ENCODE measurements at places on chromosomes 2 and 18. TPM values are rescaled to one million over a fixed set of nuclear protein-coding genes. Genes with fewer than 3 reads are reported as not detected.

DNA sequence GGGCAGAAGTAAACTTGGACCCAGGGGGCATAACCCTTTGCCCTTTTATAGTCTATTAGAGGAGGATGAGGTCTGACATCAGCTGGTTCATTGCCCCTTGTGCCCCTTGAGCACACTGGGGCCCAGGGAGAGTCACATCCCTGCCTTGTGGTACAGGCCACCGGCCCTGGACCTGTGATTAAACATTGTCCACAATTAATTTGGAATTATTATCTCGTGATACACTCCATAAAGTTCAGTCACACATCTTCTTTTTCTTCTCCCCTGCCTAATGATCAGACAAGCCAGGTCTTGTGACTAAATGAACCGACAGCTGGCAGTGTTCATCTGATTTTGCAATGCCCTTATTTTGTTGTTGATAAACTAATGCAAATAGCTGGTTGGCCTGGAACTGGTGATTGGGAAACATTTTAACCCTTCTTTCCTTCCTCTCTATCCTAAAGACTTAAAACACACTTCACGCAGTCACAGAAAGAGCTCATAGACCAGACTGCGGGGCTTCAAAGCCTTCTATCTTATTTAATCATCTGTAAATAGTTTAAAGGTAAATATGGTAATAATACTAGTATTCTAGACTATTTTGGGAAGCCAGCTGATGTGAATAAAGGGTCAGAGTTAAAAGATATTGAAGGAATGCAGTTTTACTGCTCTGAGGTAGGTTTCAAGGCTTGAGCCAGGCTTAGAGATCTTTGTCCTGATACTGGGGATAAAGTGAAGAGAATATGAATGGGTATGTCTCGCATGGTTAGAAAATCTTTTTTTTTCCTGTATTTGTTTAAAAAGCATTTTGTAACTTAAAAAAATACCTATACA, 13.4 kb downstream of the IL1R1 start:
- DNase-seq = peak; percentile 96

ACTR2 gene
- 246 TPM for total RNA-seq

GRCh38 chr18:45321520-45321919, 293.8 kb upstream of the SLC14A2 start:
- DNase-seq = no peak

DNA sequence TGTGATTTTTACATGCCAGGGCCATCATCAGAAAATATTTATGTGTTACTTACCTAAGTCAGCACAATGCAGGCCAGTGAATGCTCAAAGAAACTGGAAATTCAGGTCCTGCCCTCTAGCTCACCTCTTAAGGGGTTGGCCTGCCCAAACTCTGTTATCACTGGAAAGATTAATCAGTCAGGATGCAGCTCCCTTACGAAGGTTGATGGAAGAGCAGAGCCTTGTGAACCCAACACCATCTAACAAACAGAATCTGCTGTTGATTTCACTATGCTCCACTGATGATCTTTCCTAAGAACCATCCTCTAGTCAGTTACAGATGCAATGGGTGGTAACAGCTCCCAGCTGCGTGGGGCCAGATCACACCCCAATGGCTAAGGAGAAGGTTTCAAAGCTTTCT, 38.2 kb downstream of the SOX11 start:
- DNase-seq = no peak

DNA sequence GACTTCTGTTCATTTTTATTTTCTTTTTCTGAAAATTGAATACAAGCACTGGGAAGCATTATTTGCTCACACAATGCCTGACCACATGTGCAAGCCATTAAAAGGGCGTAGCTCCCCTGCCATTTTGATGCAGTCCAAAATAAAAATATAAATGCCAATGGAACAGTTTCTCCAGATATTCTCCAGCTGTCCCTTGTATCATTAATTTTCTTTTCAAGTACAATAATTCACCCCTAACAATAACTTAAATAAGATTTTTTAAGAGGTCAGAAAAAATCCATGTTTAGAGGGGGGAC, 168.0 kb downstream of the TMEFF2 start:
- no peak for DNase-seq

SF3B6 gene
- 123 TPM for total RNA-seq

DNA sequence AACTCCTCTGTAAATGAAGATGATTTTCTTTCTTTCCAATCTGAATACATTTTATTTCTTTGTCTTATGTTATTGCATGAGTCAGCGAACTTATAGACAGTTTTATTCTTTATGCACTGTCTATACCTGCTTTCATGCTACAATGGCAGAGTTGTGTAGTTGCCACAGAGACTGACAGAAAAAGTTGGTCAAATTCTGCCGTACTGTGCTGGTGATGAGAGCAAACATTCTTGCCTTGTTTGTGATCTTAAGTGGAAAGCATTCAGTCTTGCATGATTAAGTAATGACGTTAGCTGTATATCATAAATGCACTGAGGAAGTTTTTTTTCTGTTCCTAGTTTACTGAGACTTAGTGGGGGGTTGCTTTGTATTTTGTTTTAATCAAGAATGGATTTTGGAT, 32.9 kb downstream of the ZC3H15 start:
- DNase-seq = no peak

MC2R gene
- total RNA-seq = not detected

GRCh38 chr2:240513549-240514287, 44.1 kb downstream of the ANKMY1 start:
- DNase-seq = peak; percentile 71

SNORC gene
- total RNA-seq = 20.0 TPM

- DNase-seq = no peak
Measured at GRCh38 chr2:178246696-178247095, 52.4 kb downstream of the OSBPL6 start.

PXDN gene
- total RNA-seq = 92.2 TPM

SCN7A gene
- not detected for total RNA-seq

- no peak for DNase-seq
Measured at GRCh38 chr18:72940986-72941385, 73.2 kb upstream of the NETO1 start.

DNA sequence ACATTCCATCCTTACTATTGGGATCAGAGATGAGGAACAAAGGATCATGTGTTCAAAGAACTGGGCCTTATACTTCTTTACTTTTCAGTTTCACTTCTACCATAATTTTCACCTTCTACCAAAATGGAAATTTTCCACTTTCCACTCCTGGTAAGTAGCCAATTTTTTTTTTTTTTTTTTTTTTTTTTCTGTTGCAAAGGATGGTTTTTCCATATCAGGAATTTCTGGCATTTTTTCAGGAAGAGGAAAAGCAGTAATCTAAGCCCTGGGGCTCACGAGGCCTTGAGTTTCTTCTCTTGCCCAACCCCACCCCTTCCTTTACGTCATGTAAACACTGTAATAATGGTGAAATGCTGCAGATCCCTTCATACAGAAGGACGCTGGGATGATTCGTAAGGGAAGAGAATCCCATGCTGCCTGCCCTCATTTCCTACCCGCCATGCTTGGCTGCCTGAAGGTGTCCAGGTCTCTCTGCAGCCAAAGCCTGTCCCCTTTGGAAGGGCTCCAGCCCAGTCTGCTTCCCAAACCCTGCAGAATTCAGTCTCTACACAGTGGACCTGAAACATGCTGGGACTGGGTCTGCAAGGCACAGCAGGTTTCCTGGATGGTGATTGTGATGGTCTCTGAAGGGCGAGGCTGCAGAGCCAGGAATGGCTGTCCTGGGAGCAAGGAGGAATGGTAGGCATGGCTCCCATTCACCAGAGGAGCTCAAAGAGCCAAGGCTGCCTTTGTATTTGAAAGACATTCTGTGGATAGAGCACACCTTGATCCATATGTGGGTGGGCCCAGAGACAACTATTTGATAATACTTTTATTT, 57.0 kb downstream of the EFR3B start:
- DNase-seq = no peak

- DNase-seq = no peak
Measured at GRCh38 chr2:145599756-145600155, 1079.8 kb upstream of the ZEB2 start.

GRCh38 chr18:13137670-13138419, 80.7 kb upstream of the LDLRAD4 start:
- peak; percentile 70 for DNase-seq

GRCh38 chr2:37885329-37885993, 39.6 kb upstream of the RMDN2 start:
- no peak for DNase-seq

DNA sequence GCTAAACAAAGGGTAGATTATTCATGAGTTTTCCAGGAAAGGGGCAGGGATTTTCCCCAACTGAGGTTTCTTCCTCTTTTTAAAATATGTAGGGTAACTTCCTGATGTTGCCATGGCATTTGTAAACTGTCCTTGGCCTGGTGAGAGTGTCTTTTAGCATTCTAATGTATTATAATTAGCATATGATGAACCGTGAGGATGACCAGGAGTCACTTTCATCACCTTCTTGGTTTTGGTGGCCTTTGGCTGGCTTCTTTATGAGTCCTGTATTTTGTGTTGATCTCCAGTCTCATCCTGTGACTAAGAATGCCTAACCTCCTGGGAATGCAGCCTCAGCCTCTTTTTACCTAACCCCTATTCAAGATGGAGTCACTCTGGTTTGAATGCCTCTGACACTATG, 391.0 kb upstream of the LINC00305 start:
- no peak for DNase-seq

CPLX4 gene
- not detected for total RNA-seq

TEKT4 gene
- total RNA-seq = 0.15 TPM

ASB18 gene
- total RNA-seq = not detected

DNA sequence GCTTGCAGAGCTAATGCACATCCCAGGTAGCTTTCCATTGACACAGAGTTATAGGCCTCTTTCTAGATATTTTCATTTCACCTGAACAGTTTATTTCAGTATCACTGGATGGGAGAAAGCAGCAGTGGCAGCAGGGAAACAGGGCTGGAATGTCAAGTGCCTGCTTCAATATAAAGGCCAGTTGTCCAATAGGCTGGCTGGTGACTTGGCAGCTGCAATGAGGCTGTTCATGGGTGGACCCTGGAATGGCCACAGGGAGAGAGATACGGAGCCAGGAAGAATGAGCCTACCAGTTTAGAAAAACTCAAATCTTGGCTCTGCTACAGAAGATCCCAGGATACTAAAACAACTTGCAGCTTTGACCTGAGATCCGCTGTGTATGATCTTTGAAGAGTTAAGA, 185.0 kb downstream of the BCL11A start:
- DNase-seq = no peak

ZSWIM2 gene
- total RNA-seq = not detected

DNA sequence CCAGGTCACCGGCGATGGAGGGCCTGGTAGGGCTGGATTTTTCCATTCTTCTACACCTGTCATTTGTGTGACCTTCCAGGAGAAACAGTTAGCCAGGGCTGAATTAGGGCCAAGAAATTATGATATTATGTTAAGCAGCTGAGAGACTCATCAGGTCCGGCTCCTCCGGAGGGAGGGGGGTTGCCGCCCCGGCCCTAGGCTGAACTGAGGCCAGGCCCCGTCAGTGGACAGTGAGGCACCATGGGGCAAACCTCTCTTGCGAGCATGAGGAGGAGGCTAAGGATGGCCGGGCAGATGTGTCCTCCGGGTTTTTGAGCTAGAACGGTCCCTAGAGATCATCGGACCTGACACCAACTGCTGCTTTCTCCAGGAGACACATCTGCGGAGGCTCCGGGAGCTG, 150.1 kb downstream of the SOX11 start:
- DNase-seq = no peak

INPP5D gene
- 0.74 TPM for total RNA-seq

DNA sequence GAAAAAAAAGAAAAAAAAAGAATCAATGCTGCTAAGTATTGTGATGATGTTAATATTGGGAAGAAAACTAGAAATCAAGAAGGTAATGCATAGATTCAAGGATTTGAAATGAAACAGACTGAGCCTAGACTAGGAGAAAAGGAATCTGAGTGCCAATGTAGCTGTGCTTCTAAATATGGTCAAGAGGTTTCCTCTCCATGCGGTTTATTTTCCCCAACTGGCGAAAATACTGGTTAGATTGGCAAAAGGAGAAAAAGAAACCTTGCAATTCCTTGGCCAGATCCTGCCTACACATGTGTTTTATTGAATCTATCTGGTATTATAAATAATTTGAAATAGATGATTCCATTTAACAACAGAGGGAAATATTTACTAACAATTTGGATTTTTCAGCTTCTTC, 5.7 kb downstream of the SCN3A start:
- no peak for DNase-seq

DNA sequence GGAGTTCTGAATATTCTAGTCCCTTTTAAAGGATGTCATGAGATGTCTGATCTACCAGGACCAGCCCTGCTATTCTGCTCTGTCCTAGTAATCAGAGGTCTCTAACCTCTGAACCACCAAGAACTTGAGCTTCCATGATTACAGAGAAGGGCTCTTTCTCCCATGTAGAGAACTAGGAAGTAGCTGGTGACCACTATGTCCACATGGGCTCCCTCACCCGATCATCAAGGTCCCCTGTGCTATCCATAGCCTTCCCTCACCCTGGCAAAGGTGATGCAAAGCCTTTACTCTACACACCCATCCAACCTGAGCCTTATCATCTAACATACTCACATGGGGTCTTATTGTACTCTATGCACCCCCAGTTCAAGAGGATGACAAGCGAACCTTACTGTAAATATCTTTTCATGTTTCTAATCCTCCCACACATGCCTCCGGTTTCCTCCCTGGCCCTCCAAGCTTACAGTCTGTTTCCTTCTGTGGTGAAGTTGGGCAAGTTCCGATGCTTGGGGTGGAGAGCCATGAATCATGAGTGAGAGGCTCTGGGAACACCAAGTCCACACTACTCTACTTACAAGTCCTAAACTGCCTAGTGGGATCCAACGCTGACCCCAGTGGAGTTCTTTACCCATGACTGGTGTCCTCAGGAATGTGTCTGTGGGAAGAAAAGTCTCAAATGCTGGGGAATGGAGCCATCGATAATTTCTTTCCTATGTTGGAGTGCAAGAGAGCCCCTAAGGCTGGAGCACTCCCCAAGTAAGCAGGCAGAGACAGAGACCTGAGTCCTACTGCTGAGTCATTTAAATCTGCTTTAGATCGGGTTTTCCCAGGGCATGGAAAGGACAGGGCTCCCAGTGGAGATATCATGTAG, 73.3 kb upstream of the KLF7 start:
- DNase-seq = peak; percentile 33

- DNase-seq = no peak
Measured at GRCh38 chr2:184367211-184367610, 231.1 kb upstream of the ZNF804A start.

GRCh38 chr2:217943446-217944321, 59.1 kb downstream of the TNS1 start:
- DNase-seq = peak; percentile 37

GRCh38 chr2:84383271-84383670, 75.8 kb downstream of the SUCLG1 start:
- DNase-seq = no peak

ACKR3 gene
- total RNA-seq = 19.6 TPM

Data from PC-9 (cell line).